ENCODE measurements at places on chromosomes 7 and 10.

DNA sequence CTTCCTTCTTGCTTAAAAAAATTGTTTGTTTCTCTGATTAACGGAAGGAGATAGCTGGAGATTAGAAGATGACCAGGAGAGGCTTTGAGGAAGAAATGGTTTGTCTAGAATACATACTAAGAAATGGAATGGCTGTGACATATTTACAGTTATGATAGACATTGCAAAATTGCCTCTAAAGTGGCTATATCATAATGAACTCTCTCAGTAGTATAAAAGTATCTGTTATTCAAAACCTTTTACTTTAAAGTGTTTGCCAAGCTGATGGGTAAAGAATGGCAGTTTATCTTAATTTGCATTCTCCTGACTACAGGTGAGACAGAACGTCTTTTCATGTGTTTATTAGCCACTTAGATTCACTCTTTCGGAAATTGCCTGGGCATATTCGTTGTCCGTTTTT is 28.7 kb downstream of the LRGUK start:
- no peak for DNase-seq

DNA sequence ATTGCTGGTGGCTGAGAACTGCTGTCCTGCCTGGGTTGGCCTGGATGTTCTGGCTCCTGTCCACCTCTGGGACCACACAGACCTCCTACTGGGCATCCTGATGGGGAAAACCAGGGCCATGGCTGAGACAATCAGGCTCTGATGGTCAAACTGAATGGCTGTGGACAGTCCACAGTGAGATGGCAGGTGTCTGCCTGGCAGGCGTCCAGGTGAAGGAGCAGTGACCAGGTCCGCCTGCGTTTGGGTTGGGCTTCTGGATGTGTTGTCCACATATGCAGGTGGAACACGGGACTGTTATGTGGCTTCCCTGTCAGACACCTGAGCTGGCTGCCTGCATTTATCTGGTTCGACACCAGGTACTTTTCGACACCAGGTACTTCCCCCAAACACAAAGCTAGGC is 241.7 kb downstream of the BUB3 start:
- DNase-seq = no peak

DNA sequence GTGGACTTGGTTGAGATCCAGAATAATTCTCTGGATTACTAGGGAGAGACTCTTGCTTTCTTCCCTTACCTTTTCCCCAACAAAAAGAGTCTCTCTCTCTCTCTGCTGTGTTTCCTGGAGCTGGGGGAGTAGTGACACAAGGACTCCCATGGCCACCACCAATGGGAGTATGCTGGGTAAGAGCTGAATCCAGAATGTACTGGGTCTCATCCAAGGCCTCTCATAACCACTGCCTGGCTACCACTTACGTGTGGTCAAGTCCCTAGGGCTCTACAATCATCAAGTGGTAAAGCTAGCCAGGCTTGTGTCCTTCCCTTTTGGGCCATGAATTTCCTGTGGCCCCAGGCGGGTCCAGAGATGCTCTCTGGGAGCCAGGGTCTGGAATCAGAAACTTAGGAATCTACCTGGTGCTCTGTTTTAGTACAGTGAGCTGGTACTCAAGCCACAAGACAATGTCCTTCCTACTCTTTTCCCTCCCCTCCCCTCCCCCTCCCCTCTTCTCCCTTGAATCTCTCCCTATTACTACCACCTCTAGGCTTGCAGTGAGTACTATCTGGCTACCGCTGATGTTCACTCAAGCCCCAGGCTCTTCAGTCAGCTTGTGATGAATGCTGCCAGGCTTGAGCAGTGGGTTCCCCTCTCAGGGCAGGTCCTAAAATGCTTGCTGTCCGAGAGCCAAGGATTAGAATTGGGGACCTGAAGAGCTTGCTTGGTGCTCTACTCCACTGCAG is 196.6 kb downstream of the BBS9 start:
- no peak for DNase-seq

GRCh38 chr10:122853665-122854313 is 8.1 kb upstream of the CUZD1 start:
- no peak for DNase-seq

DNA sequence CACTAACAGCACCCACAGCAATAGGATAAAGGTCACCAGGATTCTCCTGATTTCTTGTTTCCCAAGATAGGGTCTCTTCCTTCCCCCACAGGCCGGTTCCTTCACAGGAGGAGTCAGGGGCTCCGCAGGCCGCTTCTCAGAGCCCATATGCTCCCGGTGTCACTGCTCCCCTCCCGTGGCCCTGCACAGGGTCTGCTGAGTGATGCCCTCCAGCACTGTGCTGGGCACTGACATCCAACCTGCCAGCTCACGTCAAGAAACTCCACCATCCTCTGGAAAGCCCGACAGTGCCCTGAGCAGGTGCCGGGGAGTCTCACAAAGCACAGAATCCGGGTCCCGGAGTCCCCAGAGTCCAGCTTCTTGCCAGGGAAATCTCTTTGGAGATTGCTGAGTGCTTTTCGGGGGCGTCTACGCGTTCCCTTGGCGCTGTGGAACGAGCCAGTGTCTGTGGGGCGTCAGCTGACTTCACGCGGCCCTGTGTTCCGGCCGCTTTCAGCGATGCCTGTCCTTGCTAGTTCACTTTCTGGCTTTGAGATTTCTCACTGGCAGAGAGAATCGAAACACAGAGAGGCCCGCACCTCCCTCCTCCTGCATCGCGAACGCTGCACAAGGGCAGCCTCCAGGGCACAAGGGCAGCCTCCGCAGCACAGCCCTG is 567.5 kb downstream of the DNAJB6 start:
- no peak for DNase-seq

GRCh38 chr10:113557903-113558321 is 5.1 kb downstream of the HABP2 start:
- no peak for DNase-seq

GRCh38 chr7:77484785-77485184 is 52.3 kb upstream of the PTPN12 start:
- DNase-seq = no peak

GRCh38 chr10:97123765-97124164 is 62.0 kb downstream of the SLIT1 start:
- no peak for DNase-seq
